ENCODE measurements at places on chromosomes 11 and 22.
A peak's percentile ranks its signal among the peaks of the same experiment; 100 is the strongest.

DNA sequence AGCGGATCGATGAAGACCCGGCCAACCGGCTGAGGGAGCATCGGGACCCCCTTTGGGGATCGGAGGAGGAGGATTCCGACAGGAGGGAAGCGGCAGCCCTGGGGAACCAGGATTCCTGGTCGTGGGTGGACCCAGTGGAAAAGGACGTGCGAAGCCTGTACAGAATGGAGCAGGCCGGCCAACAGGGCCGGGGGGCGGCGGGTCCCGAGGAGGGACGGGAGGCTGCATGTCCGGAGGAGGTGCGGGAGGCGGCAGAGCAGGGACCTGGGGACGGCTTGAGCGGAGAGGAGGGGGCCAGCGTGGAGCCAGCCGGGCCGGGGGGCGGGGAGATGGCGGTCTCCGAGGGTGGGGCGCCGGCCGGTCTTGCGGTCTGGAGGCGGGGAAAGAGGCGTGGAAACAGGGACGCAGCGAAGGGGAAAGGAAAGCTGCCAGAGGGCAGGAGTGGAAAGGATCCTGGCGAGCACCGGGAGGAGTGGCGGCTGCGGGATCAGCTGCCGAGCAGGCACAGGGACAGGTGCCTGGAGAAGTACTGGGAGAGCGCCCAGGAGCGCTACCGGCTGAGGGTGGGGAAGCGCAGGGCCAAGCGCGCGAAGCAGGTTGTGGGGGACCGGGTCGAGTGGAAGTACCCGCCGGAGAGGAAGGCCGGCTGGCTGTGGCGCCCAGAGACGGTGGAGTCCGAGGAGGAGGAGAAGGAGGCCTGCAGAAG is at the start of gene ANO5:
Gene ANO5 (plus strand): TSS at position 444 of the 706 bp plus-strand sequence. CDS start 408 bp downstream, outside the sequence.
- DNase-seq: no peak

DNA sequence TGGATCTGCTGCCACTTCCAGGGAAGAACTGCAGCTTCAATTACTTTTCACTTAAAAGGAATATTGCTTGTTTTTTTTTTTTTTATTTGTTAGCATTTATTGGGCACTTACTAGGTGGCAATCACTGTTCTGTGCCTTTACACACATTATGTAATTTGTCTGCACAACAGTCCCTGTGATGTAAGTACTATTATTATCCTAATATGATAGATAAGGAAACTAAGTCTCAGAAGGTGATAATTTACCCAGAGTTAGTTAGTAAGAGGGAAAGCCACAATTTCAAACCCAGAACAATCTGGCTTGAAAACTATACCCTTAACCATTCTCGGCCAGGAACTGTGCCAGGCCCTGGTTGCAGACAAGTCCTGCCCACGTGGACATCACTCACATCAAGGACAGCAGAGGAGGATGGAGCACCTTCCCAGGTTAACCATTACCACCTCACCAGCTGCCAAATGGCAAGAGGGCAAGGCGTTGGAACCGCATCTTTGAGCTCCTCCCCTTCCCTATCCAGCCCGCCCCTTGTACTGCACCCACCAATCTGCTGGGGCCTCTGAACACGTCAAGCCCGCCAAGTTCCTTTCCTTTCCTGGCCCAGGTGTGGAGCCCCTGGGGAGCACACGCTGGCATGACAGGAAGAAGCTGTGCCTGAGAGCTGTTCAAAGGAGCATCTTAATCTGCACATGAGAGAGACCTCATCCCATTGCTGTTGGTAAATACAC is 78.4 kb downstream of the NAV2 start:
- DNase-seq: no peak

GRCh38 chr11:71542879-71543777 is 5.1 kb upstream of the KRTAP5-9 start:
- DNase-seq: no peak

- DNase-seq: peak; percentile 66
Observed at GRCh38 chr11:75100314-75100713, 3.6 kb upstream of the OR2AT4 start.

- no peak for DNase-seq
Observed at GRCh38 chr11:20060181-20060580, 100.1 kb downstream of the DBX1 start.

- DNase-seq: no peak
Observed at GRCh38 chr22:40462195-40462984, 92.0 kb downstream of the SGSM3 start.

DNA sequence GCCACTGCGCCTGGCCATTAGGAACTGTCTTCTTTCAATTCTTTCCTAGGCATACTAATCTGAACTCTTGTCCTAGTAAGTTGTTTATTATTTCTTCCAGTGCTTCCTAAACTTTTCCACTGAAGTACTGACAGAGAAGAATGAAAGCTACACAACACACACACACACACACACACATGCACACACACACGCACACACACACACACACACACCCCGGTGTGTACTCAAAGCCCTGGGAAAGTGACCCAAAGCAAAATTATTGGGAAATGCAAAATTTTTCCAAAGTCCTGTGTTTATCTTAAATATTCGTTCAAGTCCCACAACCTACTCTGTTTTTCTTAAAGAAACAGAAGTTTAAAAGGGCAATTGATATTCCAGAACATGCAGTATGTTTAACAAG is 19.4 kb upstream of the SIK2 start:
- no peak for DNase-seq

GRCh38 chr22:21779444-21779843 is 43.9 kb upstream of the YPEL1 start:
- no peak for DNase-seq

DNA sequence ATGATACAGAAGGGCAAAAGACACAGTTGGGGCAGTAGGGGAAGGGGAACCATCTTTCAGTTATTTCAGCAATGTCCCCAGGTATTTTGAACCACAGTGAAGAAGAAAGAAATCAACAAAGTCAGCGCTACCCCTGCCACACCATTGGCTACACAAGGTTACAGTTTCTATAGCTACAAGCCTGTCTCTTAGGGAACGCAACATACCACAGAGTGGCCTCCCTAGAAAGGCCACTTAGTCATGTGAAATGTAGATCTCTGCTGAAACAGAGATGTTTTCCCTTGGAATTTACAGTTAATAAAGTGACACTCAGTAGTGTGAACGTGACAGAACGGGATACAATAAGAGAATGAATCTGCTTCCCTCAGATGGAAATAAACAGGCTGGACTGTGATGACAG is 54.6 kb downstream of the MCHR1 start:
- DNase-seq: no peak

GRCh38 chr11:8671193-8671612 is 11.3 kb downstream of the TRIM66 start:
- DNase-seq: no peak

GRCh38 chr11:16917941-16918340 is 96.3 kb downstream of the PLEKHA7 start:
- DNase-seq: no peak

GRCh38 chr11:62223095-62223494 is 14.6 kb downstream of the SCGB2A1 start:
- DNase-seq: no peak

DNA sequence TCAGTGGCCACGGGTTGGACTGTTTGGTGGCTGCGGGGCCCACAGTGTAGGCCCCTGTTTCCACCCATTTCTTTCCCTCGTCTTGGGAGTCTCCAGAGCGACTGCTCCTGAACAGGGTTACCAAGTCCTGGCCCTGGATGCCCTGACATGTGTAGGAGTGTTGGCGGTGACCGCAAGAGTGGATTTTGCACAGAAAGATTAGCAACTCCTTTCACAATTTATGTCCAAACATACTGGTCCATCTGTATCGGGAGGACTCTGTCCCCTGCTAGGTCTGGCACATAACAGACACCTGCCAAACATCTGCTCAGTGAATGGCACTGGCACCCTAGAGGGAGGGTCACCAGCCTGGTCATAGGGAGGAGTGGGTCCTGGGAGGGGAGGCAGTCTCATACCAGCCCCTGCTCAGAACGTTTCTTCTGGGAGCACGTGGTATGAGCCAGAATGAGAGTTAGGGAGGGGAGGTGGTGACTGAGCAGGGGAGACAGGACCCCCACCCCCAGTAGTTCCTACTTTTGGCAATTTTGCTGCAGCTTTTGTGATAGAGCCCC is 3.4 kb upstream of the APOA1 start:
- DNase-seq: no peak

DNA sequence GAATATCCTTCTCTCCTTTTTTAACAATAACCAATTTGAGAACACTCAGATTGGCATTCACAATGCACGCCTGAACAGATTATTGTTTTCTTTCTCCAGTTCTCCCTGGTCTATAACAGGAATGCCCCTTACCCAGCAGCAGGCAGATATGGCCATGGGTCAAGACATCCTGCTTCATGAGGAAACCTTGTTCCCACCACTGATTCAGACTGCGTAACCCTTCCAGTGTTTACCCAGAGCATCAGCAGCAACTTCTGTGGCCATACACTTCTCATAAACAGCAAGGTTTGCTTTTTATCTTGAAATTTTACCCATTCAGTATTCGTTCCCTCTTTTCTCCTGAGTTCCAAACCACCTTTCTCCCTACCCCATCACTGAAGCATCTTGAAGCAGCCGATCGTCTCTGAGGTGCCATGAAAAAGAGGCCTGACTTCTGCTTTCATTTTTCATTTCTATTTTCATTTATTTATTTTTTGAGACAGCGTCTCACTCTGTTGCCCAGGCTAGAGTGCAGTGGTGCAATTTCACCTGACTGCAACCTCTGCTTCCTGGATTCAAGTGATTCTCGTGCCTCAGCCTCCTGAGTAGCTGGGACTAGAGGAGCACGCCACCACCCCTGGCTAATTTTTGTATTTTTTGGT is 9.6 kb downstream of the PTS start:
- DNase-seq: no peak

- DNase-seq: no peak
Observed at GRCh38 chr22:27542602-27543001, 259.0 kb downstream of the MN1 start.

- DNase-seq: no peak
Observed at GRCh38 chr22:44449061-44449682, 48.9 kb downstream of the RTL6 start.

DNA sequence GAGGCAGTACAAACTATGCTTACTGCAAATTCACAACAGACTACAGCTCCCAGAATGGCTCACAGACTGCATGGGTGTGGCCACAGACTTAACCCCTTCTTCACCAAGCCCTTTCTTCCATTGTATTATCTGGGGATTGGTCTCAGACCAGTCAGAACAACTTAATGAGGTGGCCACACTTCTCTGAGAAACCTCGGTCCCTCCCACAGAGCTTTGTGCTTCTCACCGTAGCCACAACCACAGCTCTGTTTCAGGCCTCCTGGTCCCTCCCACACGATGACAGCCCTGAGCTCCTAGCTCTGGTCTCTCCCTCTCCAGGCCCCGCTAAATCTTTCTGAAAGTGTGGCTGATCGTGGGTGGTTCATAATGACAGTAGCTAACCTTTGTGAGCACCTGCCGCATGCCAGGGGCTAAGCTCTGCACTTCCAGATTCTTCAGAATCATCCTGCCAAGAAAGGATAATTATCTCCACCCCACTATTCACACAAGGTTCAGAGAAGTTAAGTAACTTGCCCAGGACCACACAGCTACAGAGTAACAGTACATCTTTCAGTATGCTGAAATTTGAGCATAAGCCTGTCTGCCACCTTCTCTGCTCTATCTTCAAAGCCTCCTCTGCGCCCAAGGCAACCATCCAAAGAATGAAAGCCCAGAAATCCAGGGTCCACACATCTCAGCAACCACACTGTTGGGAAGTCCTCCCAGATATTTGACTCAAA is 5.4 kb downstream of the PDE2A start:
- DNase-seq: peak; percentile 75

GRCh38 chr11:34505874-34506273 is 7.7 kb downstream of the ELF5 start:
- no peak for DNase-seq

DNA sequence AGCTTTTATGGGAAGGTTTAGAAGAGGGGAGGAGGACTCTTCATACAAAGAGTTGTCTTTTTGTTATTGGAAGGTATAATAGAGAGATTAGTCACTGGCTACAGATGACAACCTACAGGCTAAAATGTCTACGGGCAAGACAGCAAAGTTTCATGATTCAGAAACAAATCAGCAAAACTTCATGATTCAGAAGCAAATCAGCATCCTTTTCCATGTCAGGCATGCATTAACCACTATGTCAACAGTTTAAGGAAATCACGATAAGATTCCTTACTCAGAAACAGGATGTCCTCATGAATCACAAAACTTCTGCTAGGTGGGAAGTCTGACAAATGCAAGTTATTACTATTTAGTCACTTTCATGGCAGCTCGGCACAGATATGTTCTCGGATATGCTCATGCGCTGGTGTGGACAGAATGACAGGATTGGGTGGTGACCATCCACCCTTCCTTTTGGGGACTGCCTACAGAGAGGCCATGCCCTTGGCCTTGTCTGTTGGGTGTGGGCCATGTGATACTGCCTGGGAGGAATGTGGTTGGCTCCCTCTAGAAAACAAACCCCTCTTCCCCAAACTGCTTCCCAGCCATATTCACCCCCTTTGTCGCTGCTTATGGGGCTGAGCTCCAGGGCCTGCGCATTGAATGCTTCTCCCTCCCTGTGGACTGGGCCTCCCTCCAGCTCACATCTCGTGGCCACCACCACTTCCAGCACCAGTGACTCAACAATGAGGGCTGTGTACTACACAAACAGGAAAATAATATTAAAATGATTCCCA is 10.1 kb downstream of the C11orf91 start:
- no peak for DNase-seq

- DNase-seq: no peak
Observed at GRCh38 chr11:114033066-114033465, 26.4 kb upstream of the ZBTB16 start.

DNA sequence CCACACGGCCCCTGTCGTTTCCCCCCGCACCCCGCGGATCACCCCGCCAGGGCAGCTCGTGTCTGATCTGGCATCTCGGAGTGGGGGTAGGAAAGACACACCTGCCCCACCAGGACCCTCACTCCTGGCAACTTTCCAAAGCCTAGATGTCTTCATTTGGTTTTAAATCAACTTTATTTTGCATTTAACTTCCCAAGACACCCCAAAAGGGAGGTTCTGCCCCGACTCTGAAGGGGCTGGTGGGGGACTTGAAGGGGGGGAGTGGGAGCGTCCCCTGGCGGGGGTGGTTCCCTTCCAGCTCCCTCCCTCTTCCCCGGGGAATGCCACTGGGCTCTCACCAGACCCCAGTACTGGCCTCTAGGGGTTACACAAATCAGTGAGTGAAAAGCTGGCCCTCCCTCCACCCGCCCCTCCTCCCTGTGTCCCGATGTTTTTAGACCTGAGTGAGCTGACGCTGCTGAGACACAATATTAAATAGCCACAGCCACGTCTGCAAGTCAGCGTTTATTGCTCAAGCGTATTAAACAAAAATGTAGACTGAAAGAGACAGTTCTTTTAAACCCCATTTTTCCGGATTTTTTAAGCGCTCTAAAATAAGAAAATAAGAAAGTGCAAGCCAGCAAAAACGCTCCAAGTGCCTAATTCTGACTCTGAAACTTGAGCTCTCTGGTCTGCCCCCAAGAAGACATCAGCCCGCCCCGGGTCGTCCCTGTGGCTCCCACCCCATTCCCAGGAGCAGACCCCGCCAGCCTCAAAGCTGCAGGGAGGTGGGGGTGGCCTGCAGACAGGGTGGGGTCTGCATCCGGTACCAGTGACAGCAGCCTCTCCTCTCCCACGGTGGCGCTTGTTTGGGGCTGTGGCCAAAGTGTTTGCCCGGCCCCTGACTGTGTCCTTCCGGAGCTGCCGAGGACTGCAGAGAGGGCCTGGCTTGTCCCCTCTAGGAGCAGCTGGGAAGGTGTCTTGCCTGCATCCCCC is 1.1 kb upstream of the TTLL8 start:
- DNase-seq: no peak

GRCh38 chr11:94018721-94019120 is 2.4 kb upstream of the HEPHL1 start:
- DNase-seq: no peak

GRCh38 chr22:35467681-35468434 is 67.9 kb downstream of the MCM5 start:
- no peak for DNase-seq
